ENCODE measurements at places on chromosomes 1 and 21.

GRCh38 chr1:8862528-8862927, 16.0 kb downstream of the ENO1 start:
- DNase-seq = peak; percentile 73

DNA sequence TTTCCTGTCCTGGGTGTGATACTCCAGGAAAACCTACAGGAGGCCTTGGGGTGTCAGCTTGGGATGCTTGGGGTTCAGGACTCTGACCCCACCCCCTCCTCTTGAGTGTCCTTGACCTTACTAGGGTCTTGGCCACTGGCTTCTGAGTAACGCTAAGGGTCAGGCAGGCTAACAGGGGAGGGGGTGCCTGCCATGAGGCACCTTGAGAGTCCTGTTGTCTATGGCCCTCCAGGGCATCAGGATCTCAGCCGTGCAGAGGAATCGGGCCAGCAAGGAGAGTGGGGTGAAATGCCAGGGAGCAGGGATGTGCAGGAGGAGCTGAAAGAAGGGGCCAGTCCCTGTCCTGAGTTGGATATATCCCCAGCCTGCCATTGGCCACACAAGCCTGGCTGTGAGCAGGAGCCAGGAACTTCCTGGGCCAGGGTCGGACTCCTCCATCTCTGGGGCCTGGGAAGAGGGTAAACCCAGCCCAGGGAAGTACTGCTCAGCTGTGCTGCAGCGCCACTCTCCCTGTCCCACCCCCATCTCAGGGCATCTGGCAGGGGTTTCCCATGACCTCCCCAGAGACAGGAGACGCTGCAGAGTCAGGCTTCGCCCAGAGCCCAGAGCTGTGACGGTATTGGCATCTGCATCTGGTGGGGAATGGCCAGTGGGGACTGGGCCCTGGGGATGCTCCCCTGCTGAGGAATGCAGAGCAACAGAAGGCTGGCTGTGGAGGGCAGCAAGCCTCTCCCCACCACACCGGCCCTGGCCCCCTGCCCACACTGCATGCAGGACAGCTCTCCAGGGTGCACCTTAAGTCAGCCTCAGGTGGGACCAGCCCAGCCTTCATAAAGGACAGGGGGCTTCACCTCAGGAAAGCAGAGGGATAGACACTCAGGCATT, 6.3 kb downstream of the KIF21B start:
- no peak for DNase-seq

- no peak for DNase-seq
Observed at GRCh38 chr1:167899253-167899681, 14.7 kb downstream of the ADCY10 start.

- DNase-seq = no peak
Observed at GRCh38 chr1:35565742-35566133, 7.4 kb upstream of the TFAP2E start.
